ENCODE measurements at places on chromosomes 12 and 14.
A peak's percentile ranks its signal among the peaks of the same experiment; 100 is the strongest.

DNA sequence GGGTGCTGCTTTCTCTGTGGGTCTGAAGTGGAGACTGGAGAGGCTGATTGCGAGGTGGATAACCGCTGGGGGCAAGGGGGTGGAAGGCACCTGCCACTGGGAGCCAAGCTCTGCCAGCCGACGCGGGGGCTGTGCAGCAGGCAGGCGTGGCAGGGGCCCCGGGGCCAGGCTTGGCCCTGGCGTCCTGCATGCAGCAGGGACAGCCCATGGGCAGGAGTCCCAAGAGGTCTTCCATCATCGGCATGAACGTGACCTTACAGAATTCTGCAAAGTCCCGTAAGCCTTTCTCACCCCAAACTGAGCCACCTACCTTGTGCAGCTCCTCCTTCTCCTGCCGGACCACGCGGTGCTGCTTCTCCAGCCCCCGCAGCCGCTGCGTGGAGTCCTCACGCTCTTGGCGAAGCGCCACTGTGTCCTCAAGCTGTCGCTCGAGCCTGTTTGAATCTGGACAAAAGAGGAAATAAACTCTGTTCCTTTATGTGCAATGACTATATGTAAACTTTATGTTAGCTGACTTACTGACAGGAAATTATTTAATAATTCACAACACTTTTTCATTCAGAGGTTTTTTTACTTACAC is 51.3 kb downstream of the AMN start:
- DNase-seq = peak; percentile 31

DNA sequence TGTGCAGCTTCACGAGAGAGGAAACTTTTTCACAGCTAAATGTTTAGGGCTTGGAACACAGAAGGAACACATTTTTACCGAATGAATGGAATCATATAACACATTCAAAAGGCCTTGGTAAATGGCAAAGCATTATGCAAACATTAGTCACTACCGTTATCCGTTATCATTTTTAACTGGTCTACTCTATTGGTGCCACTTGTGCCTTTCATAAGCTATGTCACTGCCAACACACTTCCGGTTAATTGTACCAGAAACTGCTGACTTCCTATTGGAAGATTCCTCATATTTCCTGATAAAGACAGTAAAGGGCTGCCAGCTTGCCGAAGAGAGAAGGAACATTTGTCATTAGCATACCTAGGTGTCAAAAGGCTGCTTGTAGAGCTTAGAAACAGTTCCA is 169.2 kb downstream of the APAF1 start:
- DNase-seq = no peak

- DNase-seq = peak; percentile 63
Observed at GRCh38 chr12:111434680-111435338, 29.1 kb downstream of the SH2B3 start.

DNA sequence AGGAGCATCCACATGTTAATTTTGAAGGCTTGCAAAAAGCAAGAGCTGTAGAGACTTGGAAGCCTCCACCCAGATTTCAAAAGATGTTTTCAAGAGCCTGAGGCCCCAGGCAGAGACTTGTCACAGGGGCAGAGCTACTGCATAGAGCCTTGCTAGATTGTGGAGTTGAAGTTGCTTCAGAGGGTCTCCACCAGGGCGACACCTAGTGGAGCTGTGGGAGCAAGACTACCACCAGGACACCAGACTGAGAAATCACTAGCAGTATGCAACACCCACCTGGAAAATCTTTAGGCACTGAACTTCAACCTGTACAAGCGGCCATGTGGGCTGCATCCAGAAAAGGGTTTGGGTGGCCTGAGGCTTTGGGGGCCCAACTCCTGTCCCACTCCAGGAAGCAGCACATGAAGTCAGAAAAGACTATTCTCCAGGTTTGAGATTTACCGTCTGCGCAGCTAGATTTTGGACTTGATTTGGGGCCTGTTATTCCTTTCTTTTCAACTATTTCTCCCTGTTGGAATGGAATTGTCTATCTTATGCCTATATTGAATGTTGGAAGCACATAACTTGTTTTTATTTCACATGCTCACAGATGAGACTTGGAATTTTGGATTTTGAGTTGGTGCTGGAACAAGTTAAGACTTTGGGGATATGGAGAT is 508.6 kb downstream of the FLRT2 start:
- DNase-seq = peak; percentile 32

- DNase-seq = no peak
Observed at GRCh38 chr12:87302126-87302745, 727.0 kb downstream of the C12orf50 start.

GRCh38 chr12:25839470-25839869 is 119.0 kb upstream of the RASSF8 start:
- DNase-seq = peak; percentile 56
